Activated naive CD4-positive, alpha-beta T cell treated with anti-CD3 and anti-CD28 coated beads, Interleukin-2, amount 50 U/mL, for 72 hours (primary cell): ENCODE measurements at places on chromosomes 11 and 22. TPM values are rescaled to one million over a fixed set of nuclear protein-coding genes. Genes with fewer than 3 reads are reported as not detected.

GRCh38 chr22:36419177-36419911 lies 31.6 kb upstream of the MYH9 start:
- DNase-seq: no peak

GRCh38 chr22:44133901-44134571 lies 46.7 kb upstream of the PARVG start:
- no peak for DNase-seq

DNA sequence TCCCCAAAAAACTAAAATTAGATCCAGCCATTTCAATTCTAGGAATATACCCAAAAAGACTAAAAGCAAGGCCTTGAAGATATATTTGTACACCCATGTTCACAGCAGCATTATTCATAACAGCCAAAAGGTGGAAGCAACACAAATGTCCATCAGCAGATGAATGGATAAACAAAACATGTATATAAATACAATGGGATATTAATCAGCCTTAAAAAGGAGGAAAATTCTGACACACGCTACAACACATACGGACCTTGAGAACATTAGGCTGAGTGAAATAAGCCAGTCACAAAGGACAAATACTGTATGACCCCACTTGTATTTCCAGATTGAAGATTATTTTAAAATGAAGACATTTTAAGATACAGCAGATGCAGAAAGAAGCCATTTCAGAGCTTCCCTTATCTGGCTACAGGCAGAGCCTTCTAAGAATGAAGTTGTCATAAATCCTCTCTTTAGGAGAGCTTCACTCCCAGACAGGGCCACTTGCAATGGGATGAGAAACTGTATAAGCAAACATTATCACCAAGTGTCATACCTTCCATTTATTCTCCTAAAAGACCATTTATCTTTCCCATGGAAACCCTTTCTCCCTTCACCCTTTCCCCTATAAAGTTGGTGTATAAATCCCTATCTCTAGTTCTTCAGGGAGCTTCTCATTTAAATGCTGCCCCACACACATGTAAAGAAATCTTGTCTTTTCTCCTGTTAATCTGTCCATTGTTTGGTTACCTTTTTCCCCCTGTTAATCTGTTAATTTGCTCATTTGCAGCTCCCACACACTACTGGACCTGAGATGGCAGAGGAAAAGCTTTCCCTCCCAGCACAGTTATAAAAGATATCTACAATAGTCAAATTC lies 19.3 kb upstream of the TOP3B start:
- DNase-seq: no peak

DNA sequence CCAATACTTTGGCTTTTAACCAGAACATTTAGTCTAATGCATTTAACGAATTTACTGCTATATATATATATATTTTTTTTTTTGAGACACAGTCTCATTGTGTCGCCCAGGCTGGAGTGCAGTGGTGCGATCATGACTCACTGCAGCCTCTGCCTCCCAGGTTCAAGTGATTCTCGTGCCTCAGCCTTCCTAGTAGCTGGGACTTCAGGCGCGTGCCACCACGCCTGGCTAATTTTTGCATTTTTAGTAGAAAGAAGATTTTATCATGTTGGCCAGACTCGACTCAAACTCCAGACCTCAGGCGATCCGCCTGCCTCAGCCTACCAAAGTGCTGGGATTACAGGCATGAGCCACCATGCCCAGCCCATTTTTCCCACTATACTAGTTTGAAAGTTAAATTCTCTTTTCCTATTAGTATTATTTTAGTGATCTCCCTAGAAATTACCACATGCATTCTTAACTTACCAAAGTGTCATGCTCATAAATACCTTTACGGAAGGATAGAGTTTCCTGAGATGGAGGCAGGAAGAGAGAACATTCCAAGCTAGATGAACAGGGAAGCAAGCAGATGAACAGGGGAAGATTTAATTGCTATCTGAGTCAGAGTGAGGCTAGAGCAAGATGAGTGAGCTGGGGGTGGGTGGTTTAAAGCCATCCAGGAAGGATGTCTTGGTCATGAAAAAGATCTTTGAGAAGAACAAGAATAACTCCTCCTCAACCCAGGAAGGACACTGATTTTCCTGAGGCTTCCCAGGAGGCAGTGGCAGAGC lies 4.4 kb upstream of the PGAP2 start:
- DNase-seq: no peak

DNA sequence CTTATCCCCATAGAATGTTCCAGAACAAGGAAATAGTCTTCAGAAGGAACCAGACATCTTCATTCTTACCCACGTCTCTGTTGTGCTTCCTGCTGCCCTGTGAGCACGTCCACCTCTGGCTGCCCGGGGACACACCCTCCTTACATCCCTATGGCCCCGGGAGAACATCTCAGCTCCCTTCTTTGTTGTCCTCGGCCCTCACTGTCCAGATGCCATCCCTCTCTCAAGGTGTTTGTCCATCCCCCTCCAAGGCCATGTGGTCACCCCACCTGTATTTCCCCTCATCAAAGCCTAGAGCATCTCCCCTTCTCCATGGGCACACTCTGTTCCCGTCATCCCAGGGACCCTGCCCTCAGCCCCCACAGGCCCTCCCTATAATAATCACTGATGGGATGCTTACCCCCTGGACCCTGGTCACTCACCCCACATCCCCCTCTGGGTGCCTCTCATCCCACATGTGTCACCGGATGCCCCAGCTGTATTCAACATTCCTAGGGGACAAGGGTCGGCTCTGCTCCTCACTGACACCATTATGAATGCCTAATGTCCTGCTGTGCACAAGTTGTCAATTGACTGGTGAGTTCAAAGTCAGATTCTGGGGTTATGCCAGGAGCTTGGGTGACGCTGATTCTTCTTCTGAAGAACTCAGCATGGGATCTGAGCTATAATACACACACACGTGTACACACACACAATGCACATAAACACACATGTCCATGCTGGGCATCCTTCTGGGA lies 28.8 kb downstream of the IGLL5 start:
- no peak for DNase-seq

GRCh38 chr22:19775496-19776325 lies 15.1 kb downstream of the TBX1 start:
- no peak for DNase-seq

DNA sequence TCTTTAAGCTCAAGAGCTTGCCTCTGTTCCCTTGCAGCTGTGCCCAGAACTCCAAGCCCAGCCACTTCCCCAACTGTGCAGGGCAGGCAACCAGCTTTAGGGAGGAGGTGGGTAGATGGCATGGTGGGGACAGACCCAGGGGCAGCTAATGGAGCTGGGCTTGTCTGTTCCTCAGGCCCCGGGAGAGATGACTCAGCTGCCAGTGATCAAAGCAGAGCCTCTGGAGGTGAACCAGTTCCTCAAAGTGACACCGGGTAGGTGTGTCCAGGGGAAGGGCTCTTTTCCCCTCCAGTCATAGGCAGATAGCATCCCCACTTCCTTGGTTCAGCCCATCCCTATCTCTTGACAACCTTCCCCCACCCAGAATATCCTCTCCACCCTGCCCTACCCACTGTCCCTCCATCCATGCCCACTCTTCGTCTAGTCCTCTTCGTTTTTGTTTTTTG lies 32.4 kb downstream of the CREB3L1 start:
- no peak for DNase-seq

DNA sequence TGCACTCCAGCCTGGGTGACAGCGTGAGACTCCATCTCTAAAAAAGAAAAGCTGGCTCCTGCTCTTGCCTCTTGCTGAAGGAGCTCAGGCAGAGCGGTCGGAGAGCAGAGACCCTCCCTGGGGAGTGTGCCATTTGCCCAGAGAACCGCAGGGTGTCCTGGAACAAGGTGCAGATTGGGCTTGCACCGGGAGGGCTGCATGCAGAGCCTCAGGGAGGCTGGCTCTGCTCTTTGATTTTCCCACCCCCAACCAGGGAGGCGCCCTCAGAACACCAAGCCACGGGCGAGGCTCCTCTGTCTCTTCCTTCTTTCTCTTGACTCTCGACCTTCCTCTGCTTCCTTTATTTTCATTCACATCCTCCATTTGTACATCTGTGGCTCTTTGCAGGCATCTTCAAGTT lies 889.1 kb downstream of the OPCML start:
- DNase-seq: no peak

DNA sequence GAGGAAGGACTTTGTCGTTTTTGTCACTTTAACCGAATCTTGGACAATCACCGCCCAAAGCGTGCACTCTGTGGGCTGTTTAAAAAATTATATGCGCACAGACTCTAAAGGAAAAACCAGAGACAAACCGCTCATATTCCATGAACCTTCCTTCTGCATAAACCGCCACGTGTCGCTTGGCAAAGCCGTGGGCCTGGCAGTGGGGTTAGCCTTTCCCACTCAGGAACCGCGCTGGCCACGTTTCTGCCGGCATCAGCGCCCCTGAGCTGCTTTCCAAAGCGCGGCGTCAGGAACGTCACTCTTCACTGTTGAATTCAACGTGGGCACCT lies 22.8 kb downstream of the KRTAP5-5 start:
- DNase-seq: no peak

GRCh38 chr11:128871168-128871610 lies 4.1 kb upstream of the KCNJ1 start:
- DNase-seq: no peak

DNA sequence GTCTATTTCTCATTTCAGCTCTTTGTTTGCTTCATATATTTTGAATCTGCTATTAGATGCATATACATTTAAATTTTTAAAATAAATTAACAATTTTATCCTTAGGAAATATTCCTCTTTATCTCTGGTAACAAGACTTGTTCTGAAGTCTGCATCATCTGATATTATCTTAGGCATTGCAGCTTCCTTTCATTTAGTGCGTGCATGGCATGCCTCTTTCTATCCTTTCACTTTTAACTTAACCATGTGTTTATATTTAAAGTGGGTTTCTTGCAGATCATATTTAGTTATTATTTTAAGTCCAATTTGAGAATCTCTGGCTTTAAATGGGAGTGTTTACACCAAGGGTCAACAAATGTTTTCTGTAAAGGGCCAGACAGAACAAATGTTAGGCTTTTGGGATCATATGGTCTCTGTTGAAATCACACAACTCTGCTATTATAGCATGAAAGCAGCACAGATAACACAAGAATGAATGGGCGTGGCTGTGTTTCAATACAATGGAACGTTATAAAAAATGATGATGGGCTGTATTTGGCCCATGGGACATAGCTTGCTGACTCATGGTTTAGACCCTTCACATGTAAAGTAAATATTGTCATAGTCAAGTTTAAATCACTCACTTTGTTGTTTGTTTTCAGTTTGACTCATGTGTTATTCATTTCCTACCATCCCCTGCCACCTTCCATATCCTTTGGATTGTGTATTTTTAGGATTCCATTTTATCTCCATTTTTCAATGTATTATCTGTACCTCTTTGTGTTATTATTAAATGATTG lies 83.9 kb upstream of the SNX19 start:
- no peak for DNase-seq

- no peak for DNase-seq
Measured at GRCh38 chr11:34351687-34352469, 5.9 kb downstream of the ABTB2 start.

DNA sequence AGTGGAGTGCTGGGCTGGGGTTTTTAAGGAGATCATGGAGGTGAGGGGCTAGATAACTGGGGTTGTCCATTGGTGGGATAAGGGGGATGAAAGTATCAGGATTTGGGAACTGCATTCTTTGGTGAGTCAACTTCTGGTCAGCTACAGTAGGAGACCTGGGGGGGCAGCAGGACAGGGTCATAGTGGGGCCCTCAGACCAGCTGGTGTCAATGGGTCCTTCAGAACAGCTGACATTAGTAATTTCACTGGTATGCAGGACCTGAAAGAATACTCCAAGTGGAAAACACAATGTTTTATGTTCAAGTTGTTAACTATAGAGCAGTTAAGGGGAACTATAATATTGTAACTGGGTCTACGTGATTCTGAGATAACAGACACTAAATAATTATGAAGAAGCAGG lies 2.8 kb upstream of the TTC12 start:
- DNase-seq: no peak

GRCh38 chr11:75024764-75025211 lies 36.1 kb downstream of the NEU3 start:
- no peak for DNase-seq

B4GALNT4 gene
- total RNA-seq: 6.6 TPM

NCR3LG1 gene
- total RNA-seq: 2.7 TPM

MRPL16 gene
- total RNA-seq: 67.9 TPM

ACRV1 gene
- not detected for total RNA-seq

CDON gene
- 6.9 TPM for total RNA-seq

TMPRSS6 gene
- total RNA-seq: 8.7 TPM

SLC22A12 gene
- not detected for total RNA-seq
